ENCODE measurements at places on chromosomes 2 and 18.

GRCh38 chr2:56127010-56127409 lies 56.8 kb upstream of the CCDC85A start:
- no peak for DNase-seq

- DNase-seq: no peak
Measured at GRCh38 chr2:29063056-29063455, 11.3 kb downstream of the PCARE start.

GRCh38 chr2:202545523-202545922 lies 89.2 kb upstream of the FAM117B start:
- no peak for DNase-seq

DNA sequence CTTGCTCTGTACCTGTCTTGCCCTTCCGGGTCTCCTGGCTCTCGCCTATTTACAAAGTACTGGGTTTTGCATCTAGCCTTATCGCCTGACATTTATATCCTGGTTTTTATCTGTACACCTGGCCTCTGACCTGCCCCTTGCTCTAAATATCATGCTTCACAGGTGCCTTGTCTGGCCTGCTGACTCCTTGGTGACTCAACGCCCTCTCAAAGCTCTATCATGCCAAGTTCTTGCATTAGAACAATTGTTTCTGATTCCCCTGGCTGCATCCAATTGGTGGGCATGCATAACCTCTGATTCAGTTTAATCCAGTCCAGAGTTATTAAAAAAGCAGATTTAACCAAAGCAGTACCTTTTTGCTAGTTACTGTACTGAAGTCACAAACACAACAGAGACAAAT lies 113.9 kb upstream of the CCDC68 start:
- no peak for DNase-seq

DNA sequence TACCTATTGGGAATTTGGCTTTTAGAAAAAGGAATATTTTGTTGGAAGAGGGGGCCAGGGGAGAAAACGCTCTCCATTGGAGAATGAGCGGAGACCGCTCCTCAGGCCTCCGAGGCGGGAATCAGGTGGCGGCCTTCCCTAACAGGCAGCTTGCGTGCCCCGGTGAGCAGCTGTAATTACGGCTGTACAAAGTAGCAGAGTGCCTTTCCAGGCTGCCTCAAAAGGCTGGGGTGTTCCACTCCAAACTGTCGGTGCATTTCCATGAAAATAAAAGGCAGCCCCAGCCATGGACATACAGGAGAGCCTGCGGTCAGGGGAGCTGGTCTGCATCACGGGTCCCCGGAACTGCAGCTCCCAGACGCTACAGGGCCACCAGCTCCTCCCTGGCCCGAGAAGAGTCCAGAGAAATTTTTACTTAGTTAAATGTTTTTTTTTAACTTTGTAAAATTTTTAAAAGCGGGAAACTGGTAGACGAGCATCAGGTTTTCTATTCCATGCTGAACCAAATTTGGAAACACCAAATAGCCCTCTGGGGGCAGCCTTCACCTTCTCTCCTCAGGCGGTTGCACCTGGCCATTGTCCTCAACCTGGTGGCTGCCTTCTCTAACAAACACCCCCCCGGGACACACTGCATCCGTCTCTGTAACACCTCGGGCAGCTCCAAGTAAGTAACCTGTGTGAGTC lies 209.3 kb upstream of the SALL3 start:
- DNase-seq: peak; percentile 57

DNA sequence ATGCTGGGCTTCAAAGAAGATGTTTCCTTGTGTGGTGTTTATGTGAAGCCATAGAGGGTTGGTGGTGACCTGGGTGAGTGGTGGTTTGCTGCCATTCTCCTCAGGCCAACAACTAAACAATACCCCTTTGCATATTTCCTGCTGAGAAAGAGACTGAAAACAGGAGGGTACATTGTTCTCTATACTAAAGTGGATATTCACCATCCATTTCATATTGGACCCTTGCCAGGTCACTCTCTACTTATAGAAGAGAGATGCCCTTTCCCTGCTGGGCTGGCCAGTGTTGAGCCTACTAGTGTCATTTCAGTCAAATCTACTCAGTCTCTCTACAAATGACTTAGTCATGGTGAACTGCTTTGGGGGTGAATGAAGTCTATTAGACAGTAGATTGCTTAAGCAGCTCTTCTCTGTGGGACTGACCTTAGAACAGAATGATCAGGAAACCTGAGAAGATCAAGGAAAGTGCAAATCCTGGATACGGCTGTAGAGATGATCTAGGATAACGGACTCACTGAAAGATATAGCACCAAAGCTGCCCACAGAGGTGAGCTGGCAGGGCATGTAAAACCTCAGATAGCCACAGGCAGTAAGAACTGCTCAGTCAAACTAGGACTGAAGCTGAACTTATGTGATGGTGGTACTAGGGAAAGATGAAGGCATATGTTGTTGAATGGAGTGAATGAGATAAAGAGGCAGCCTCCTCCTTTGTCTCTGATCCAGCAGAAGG lies 154.9 kb downstream of the MYO3B start:
- DNase-seq: peak; percentile 49

DNA sequence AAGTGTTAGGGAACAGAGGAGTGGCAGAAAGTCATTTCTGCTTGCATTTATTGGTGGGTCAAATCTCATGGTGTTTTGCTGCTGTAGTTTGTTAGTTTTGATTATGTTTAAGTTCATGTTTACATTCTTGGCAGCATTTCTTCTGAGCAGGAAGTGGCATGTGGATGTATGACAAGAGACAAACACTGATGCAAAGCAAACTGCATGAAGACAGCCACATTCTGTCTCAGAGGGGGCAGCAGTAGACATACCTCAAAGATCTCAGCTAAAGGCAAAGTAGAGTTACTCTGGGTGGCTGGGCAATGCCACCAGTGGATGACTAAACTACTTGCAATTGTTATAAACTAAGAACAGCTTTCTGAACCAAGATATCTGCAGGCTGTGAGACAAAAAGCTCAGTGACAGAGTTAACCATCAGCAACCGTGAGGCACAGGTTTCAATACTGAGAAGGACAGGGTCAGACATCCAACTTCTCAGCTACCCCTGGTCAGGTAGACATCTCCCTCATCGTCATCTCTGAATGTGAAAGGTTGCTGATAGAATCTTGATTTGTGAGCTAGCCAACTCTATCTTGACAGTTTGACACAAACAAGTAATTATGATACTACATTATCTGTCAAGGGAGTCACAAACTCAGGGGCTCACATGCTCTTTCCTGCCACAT lies 16.4 kb downstream of the GALNT3 start:
- DNase-seq: no peak

- no peak for DNase-seq
Measured at GRCh38 chr2:237901932-237902850, 42.8 kb downstream of the RAMP1 start.

DNA sequence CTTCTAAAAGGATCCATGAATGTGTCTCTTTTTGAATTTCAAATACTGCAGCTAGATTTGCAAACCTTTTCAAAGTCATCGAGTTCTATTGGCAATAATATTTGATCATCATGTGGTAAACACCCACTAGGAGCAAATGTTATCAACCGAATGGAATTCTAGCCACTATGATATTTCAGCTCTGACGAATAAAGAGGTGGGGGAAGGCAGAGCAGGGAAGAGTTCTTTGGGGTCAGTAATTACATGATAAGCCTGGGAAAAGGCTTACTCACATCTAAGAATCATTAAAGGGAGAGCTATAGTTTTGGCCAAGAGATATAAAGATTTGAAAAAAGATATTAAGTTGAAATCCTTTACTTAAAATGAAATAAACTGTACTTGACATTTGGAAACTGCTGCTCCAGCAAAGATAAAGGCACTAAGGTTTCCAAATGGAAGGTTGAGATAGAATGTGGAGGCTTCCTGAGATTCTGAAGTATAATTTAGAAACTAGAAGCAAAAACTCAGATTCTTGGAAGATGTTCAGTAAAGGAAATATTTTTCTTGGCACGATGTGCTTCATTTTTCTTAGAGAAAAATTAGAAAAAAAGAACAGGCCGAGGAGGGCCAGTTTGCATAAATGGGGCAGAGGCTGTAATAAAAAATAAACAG lies 104.7 kb upstream of the ARHGAP28 start:
- DNase-seq: no peak

- no peak for DNase-seq
Measured at GRCh38 chr2:168052773-168053172, 194.6 kb downstream of the STK39 start.

GRCh38 chr2:38185012-38185491 lies 109.1 kb upstream of the CYP1B1 start:
- DNase-seq: no peak

GRCh38 chr2:231011526-231011925 lies 15.6 kb downstream of the SPATA3 start:
- DNase-seq: no peak
